ENCODE measurements at places on chromosomes 6 and 20.

- no peak for DNase-seq
Observed at GRCh38 chr20:9966966-9967365, 67.8 kb upstream of the ANKEF1 start.

- no peak for DNase-seq
Observed at GRCh38 chr6:29531668-29532067, 27.9 kb downstream of the UBD start.

GRCh38 chr20:25014816-25015215 lies 22.3 kb upstream of the APMAP start:
- DNase-seq, result no peak

DNA sequence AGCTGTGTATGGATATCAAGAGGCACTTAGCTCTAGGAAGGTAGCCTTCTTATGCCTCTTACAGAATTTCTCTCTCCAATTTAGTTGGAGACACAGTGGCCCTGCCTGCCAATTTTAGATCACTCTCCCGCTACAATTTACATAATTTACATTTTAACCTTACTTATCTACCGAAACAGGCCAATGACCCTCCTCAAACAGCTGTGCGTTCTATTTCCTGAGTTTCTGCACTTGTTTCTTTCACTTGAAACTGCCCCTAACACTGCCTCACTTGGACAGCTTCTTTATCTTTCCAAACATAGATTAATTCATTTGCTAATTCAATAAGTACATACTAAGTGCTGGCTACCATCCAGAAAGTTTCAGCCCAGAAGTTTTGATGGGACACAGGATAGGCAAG lies 52.9 kb upstream of the HDDC2 start:
- no peak for DNase-seq

DNA sequence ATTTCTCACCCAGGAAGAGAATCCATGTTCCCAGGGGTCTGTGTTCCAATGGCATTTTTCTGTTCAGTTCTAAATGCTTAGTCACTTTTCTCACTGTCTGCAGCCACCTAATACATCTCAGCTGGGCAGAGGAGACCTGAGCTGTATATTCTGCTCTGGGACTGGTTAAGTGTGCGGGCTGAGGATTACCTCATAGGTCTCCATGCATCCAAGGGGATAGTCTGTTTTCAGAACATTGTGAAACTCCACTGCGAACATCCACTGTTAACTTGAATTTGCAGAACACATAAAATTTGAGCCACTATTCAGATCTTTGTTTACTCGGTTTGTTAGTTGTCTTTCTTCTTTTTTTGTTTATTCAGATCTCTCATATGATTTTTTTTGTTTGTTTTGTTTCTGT lies 947.1 kb downstream of the TFAP2A start:
- no peak for DNase-seq

DNA sequence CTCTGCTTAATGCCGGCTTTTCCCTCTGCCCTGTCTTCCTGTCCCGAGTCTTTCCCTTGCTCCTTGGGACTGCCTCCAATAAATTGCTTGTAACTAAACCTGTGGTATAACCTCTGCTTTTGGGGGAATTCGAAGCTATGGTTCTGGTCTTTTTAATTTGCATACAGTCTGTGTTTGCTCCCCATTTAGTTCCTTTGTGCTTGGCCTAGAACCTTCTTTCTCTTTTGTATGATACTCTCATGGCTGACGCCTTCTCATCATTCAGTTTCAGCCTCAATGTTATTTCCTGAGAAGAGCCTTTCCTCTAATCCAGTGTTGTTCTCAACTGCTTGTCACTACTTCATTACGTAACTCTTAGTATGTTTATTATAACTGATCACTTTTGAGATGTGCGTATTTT lies 248.0 kb downstream of the PHF3 start:
- DNase-seq, result no peak

DNA sequence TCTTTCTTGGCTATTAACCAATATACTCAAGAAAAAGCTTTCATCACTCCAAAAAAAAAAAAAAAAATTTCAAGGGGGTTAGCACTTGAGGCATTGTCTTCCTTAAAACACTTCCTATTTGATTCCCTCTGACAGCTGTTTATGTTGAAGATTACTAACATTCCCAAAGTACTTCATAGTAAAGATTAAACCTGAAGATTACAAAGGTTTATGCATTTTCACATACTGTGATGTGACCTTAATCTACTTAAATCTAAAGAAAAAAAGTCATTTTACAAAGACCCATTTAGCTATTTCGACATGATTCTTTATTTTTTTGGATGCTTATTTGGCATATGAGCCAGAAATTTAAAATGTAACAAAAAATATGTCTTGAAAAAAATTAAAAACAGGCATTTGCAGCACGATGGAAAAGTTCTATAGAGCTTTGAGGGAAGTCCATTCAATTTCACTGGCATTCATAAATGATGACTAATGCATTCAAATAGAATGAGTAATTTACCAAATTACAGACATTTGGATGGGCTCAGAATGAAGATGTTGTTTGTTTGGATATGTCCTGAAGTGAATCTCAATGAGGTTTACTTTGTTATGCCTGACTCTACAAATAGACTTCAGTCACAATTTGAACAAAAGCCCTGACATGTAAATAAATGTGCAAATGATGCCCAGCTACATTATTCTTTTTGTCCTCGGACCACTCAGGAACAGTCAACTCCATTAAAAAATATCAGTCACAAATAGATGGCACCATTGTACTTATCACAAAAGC lies 674.6 kb upstream of the MARCKS start:
- DNase-seq, result no peak

DNA sequence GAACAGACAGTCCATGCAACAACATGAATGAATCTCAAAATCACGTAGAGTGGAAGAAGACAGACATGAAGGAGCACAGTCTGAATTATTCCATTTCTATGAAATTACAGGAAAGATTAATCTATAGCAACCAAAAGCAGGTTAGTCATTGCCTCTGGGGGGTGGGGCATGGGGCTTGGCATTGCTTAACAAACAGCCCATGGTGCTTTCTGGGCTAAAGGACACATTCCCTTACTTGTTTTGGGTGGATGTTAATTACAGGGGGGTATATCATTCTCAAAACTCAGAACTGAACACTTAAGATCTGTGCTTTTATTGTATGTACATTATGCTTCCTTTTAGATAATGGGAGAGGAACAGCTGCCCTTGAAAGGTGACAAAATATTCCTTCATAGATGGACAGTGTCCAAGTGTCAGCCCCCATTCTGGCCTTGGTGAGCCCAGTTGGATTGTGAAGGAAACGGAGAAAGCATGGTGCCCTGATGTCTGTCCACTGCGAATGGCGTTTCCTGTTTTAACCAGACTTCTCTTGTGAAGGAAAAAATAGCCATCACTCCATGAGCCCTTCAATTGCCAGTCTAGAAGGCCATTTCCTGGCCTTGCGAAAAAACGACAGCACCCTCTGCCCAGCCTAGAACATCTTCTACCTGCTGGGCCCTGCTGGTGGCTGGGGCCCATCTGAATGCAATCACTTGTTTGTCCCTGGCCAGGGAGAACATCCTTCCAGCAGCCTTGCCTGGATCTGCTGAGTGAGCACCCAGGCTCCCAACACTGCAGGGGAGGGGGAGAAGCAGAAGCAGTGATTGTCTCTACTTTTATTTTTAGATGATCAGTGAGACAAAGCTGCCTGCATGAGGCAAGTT lies 179.7 kb downstream of the BCAS1 start:
- DNase-seq, result no peak

DNA sequence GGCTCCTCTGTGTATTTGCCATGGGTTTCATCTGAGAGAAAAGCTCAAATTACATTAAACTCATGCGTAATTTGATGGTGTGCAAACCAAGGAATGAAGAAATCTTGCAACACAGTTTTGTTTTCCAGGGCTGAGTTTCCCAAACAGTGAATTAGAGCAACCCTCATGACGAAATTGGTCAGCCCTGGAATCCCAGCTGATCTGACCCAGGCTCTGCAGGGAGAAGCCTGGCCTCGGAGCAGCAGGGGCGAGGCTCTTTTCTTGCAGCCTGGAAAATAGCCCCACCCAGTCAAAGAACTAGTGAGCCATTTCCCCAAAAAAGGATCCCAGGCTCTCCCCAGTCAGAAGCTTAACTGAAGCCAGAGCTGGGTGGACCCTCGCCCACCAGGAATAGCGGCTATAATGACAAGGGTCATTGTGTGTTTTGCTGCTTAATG lies 107.3 kb upstream of the SNX9 start:
- DNase-seq, result no peak

GRCh38 chr20:49583669-49584417 lies 15.9 kb upstream of the PTGIS start:
- no peak for DNase-seq

DNA sequence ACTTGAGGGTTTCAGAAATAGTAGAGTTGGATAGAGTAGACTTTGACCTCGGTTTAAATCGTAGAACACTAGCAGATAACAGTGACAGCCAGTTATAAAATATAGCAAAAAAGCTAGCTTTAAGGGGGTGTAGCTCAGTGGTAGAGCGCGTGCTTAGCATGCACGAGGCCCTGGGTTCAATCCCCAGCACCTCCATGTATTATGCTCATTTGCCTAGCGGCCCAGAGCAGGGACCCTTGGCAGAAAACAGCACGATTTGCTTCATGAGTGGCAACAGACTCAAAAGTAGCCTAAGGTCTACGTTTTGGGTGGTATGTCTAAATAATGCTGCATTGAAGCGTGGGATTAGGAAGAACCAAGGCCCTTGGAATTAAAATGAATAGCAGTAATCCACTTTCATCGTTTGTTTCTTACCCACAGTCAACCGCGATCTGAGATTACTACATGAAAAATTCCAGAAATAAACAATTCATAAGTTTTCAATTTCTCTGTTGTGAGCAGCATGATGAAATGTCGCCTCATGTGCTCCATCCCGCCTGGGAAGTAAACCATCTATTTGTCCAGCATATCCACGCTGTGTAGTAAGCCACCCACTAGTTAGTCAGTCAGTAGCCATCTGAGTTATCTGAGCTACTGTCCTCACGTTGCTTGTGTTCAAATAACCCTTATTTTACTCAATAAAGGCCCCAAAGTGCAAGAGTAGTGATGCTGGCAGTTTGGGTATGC lies 184.9 kb downstream of the GPX5 start:
- no peak for DNase-seq

DNA sequence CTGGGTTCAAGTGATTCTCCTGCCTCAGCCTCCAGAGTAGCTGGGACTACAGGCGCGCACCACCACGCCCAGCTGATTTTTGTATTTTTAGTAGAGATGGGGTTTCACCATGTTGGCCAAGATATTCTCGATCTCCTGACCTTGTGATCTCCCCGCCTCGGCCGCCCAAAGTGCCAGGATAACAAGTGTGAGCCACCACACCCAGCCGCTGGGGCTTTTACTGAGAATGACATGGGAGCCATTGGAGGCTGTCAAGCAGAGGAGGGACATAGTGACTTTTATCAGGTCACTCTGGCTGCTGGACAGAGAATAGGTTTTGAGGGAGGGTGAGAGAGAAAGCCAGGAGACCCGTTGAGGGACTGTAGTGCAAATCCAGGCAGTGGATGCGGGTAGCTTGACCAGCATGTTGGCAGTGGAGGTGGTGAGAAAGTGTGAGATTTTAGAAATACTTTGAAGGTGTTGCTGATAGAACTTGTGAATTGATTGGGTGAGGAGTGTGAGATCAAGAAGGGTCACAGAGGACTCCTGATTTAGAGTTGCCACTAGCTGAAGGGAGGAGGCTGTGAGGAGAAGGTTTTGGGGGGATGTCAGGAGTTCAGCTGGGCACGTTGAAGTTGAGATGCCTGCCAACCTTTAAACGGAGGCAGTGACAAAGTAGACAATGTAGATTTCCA lies 14.7 kb downstream of the ZNF341 start:
- DNase-seq, result no peak

GRCh38 chr20:24672886-24673677 lies 203.7 kb downstream of the SYNDIG1 start:
- no peak for DNase-seq

DNA sequence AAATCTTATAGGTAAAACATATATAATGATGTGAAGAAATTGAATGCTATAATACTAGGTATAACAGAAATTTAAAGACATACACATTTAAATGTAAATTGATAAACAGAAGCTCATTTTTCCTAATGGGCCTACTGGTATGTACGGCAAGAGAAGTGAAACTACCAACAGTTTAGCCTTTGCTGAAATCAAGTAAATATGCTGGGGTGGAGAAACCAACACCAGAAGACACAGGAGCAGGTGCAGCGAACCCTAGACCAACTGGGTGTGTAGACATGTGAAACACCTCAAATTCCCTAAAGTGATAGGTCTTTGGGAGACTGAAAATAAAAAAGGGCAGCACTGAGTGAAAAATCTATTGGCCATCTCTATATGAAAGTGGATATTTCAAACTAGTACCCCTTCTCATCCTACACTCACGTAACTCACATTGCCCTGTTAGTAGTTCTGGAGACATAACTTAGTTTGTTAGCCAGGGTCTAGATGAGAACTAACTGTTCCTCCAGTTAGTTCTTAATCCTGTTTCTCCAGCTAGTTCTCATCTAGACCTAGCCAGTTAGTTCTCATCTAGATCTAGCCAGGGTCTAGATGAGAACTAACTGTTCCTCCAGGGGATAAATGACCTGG lies 53.1 kb downstream of the SLC35D3 start:
- DNase-seq, result no peak

- no peak for DNase-seq
Observed at GRCh38 chr20:22836877-22837276, 198.2 kb upstream of the SSTR4 start.

- DNase-seq, result no peak
Observed at GRCh38 chr6:108117427-108118358, 43.2 kb upstream of the OSTM1 start.

GRCh38 chr20:4329232-4329631 lies 313.9 kb upstream of the RNF24 start:
- DNase-seq, result no peak

GRCh38 chr6:138387577-138388368 lies 10.1 kb downstream of the SMIM28 start:
- DNase-seq, result no peak

GRCh38 chr6:150874179-150874578 lies 8.7 kb downstream of the MTHFD1L start:
- no peak for DNase-seq

- DNase-seq, result no peak
Observed at GRCh38 chr20:10297684-10298240, 79.1 kb downstream of the SNAP25 start.

DNA sequence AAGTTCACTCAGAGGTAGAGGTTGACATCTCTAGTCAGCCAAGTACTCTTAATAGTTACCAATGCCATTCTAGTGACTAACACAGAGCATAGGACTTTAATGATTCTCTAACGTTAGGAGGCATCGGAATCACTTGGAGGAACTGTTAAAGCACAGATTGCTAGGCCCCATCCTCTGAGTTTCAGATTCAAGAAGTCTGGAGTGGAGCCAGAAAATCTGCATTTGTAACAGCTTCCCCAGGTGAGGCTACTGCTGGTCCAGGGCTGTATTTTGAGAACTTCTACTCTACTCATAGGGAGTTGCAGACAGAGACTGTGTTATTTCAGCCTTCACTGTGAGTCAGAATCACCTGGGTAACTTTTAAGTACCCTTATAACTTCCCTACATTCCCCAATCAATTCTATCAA lies 5.7 kb downstream of the LMBRD1 start:
- no peak for DNase-seq

- no peak for DNase-seq
Observed at GRCh38 chr6:17354700-17355403, 38.5 kb upstream of the CAP2 start.

DNA sequence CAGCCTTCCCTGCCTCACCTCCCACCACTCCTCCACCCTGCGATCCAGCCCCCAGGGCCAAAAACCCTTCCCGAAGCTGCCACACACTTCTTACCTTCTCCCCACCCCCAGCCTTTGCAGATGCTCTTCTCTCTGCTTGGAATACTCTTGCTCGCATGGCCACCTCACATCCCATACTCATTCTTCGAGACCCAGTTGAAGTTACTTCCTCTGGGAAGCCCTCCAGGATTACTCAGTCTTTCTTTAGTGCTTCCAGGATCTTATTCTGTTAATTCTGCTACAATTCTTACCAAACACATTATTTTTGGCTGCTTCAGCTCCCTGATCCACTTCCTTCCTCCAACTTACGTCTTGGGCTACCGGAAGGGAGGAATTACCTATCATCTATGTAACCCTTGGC lies 54.3 kb downstream of the CD40 start:
- no peak for DNase-seq

All from left renal pelvis (tissue), 4 donors.